ENCODE measurements at places on chromosomes 5 and 9. TPM values are rescaled to one million over a fixed set of nuclear protein-coding genes. Genes with fewer than 3 reads are reported as not detected.

IL7R gene
- total RNA-seq: 1.4 TPM

BHMT2 gene
- total RNA-seq: not detected

PCDHB2 gene
- total RNA-seq: not detected

FAM169A gene
- 8.1 TPM for total RNA-seq

GPR21 gene
- total RNA-seq: 2.3 TPM

APBA1 gene
- total RNA-seq: 0.34 TPM

SPIN1 gene
- 30.2 TPM for total RNA-seq

NDUFA8 gene
- total RNA-seq: 12.7 TPM

FRMD3 gene
- total RNA-seq: 0.49 TPM

BARHL1 gene
- total RNA-seq: not detected

DNA sequence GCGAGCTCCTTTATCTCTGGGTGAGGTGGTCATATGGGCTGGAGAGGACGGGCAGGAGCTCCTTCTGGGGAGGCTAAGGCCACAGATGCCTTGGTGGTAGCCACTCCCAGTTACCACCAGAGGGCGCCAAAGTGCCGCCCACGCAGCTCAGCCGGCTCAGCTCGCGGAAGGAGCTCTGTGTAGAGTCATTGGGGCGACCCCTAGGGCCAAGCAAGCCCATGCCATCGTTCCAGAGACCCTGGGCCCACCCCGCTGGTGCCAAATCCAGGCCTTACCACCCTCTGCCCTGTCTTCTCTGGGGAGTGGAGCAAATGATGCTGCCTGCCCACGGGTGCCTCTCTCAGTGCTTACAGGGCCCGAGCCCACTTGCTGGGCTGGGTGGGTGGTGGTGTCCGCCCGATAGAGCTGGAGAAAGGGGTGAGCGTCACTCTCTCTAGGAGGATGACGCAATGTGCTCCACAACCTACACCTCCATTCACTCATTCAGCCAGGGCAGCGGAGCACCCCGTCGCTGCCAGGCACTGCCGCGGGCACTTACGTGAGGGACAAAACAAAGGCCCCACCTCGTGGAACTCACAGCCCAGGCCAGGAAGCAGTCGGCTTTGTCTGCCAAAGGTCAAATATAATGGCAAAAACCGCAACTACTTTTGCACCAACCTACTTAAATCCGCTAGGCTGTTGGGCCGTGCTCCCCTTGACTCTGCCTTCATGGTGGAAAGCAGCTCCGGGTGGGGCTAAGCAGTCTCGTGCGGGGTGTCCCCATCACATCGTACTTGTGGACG, 13.8 kb downstream of the TSPAN17 start:
- H3K27ac ChIP-seq: no peak overlapping the region
- H3K36me3 ChIP-seq: peaks cover 7% of the 10 kb centered on the region
- no peaks in the 10 kb centered on the region for H3K27me3 ChIP-seq

GRCh38 chr5:93303291-93303691, 277.7 kb downstream of the NR2F1-AS1 start:
- H3K27me3 ChIP-seq: no peaks in the 10 kb centered on the region
- no peak for DNase-seq
- no peak overlapping the region for H3K27ac ChIP-seq
- no peaks in the 10 kb centered on the region for H3K36me3 ChIP-seq
- H3K4me3 ChIP-seq: no peak overlapping the region

GRCh38 chr5:142432961-142433360, 108.1 kb upstream of the SPRY4 start:
- H3K4me1 ChIP-seq: peaks cover 21% of the 10 kb centered on the region
- no peak overlapping the region for H3K4me3 ChIP-seq
- H3K36me3 ChIP-seq: no peaks in the 10 kb centered on the region

DNA sequence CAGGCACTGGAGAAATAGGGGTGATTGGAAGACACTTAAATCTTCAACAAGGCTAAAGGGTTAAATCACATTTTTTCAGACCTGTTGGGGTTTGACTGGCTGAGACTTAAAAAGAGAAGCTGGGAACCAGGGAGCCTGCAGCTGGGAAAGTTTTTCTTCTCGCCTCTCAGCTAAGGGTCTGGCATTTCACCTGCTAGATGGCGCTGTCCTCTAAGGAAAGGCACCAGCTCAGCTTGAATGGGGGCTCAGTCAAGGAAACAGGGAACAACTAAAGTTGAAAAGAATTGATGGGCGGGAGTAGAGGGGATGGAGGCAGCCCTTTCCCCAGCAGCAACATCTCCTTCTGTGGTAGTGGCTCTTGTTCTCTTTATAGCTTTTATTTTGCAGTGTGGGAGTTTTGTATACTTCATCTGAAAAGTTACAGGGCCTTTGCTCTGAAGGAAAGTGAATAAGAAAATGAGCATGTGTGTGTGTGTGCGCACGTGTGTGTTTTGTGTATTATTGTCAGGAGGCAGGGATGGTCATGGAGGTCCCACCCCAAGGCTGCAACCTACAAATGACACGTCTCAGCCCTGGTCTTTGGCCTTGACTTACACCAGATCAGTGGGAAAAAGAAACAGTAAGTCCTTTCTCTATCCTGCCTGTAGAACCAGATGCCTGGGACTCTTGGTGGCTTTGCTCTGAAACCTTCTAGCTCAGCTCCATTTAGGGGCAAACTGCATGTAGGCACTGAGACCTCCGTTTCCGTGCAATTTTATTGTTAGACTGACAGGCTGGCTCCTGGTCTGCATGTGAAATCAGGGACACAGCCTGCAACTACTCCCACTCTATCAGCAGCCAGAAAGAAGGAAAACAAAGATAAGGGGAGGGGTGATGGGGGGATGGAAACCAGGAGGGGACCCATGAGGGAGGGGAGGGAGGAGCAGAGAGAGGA, 316.2 kb upstream of the CLINT1 start:
- H3K27ac ChIP-seq: no peak overlapping the region
- no peaks in the 10 kb centered on the region for H3K36me3 ChIP-seq
- peaks cover 34% of the 10 kb centered on the region for H3K4me1 ChIP-seq
- H3K4me3 ChIP-seq: no peak overlapping the region

DNA sequence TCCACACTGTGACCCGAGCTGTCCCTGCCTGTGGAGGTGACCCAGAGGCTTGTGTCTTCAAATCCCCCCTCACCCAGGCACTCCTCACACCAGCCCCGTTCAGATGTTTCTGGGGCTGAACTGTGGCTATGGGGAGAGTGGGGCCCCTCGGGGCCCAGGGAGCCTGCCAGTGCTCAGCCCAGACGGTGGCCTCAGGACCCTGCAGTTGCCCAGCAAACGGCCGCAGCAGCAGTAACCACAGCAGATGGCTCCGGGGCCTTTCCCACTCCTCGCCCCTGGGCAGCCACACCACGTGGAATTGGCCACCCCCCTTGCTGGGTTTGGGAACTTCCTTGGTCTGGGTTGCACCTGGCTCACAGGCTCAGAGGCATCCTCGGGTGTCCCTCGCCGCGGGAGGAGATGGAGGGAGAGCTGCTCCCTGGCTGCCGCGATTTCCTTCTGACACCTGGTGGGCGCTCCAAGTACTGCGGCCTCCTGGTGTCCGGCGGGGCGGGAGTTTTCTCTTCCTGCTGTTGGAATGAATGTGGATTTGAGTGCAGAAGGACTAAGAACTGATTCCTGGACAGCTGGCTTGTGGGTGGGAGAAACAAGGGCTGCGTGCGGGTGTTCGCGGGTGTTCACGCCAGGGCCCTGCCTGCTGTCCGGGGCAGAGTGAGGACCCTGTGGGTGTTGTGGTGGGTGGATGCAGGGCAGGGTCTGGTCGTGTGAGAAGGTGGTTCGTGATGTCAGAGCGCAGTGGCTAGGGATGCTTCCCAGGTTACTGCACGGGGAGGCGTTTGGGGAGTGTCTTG, 97.5 kb downstream of the COL5A1 start:
- DNase-seq: peak; percentile 33
- no peak overlapping the region for H3K27ac ChIP-seq
- no peaks in the 10 kb centered on the region for H3K4me1 ChIP-seq
- H3K27me3 ChIP-seq: no peaks in the 10 kb centered on the region

GRCh38 chr5:50709471-50709870, 43.0 kb downstream of the PARP8 start:
- H3K27me3 ChIP-seq: no peaks in the 10 kb centered on the region

DNA sequence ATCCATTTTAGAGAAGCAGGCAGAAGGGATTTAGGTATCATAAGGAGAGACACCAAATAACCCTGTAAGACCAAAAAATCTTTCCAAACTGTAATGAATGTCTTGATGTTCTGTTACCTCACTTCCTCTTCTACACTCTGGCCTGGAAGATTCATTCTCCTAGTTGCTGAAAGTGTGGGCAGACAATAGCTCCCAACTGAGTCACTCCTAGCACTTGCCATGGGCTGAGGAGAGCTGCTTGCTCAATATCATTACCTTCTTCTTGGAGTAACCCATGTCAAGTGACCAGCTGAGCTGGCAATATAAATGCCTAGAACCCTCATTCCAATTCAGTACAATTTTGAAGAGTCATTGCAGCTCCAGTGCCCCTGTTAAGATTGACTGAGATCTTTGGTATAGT, 1985.5 kb upstream of the CDH6 start:
- no peak overlapping the region for H3K27ac ChIP-seq
- H3K4me1 ChIP-seq: no peaks in the 10 kb centered on the region
- no peak overlapping the region for H3K4me3 ChIP-seq
- DNase-seq: no peak
- no peaks in the 10 kb centered on the region for H3K27me3 ChIP-seq
- H3K36me3 ChIP-seq: no peaks in the 10 kb centered on the region

DNA sequence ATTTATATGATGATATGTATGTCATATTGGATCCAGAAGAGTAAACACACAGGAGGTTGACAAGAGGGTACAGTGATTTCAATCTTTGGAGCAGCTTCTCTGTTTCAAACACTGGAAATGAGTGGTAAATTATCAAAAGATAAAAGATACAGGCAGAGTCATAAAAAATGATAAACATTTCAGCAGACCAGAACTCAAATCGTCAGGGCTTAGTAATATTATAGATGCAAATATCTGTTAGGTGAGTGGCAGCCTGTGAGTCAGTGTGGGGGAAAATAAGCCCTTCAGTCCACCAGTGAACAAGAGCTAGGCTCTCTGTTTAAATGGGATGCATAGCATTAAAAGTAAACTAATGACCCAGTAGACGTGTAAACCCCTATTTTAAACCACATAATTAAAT, 1378.1 kb downstream of the EFNA5 start:
- no peak overlapping the region for H3K4me3 ChIP-seq
- H3K4me1 ChIP-seq: no peaks in the 10 kb centered on the region
- H3K27me3 ChIP-seq: no peaks in the 10 kb centered on the region
- H3K36me3 ChIP-seq: no peaks in the 10 kb centered on the region
- DNase-seq: no peak

DNA sequence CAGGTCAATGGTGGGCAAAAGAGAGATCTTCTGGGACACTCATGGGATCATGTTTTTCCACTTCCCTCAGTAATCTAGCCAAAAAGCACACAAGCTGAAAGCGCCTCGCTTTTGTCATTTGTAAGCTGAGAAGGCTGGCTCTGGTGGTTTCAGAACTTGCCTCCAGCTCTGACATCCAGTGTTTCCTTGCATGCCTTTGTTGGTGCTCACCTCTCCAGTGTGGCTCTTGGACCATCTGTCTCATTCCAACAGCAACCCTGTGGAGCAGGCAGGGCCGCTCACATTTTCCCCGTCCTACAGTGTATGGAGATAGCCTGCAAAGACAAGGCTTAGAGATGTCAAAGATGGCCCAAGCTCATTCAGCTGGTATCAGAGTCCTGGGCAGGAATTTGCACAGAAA, 160.8 kb upstream of the KLF4 start:
- no peak overlapping the region for H3K27ac ChIP-seq
- H3K4me1 ChIP-seq: no peaks in the 10 kb centered on the region
- no peak overlapping the region for H3K4me3 ChIP-seq

DNA sequence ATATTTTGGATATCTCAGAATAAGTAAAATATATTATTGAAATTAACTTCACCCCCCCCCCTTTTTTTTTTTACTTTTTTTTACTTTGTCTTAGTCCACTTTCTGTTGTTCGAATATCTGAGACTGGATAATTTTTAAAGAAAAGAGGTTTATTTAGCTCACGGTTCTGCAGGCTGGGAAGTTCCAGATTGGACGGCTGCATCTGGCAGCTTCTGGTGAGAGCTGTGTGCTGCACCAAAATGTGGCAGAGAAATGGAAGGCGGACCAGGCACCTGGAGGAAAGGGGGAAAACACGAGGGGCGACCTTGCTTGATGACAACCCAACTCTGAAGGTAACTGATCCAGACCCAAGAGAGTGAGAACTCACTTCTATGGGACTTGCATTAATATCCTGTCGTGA, 5.6 kb upstream of the GMCL2 start:
- no peak overlapping the region for H3K27ac ChIP-seq
- peaks cover 18% of the 10 kb centered on the region for H3K27me3 ChIP-seq
- no peaks in the 10 kb centered on the region for H3K4me1 ChIP-seq
- H3K36me3 ChIP-seq: no peaks in the 10 kb centered on the region
- no peak overlapping the region for H3K4me3 ChIP-seq
- no peak for DNase-seq

- H3K4me3 ChIP-seq: no peak overlapping the region
- no peaks in the 10 kb centered on the region for H3K4me1 ChIP-seq
- H3K36me3 ChIP-seq: no peaks in the 10 kb centered on the region
- DNase-seq: no peak
- H3K27me3 ChIP-seq: no peaks in the 10 kb centered on the region
Measured at GRCh38 chr9:94909965-94910730, 183.6 kb downstream of the AOPEP start.

DNA sequence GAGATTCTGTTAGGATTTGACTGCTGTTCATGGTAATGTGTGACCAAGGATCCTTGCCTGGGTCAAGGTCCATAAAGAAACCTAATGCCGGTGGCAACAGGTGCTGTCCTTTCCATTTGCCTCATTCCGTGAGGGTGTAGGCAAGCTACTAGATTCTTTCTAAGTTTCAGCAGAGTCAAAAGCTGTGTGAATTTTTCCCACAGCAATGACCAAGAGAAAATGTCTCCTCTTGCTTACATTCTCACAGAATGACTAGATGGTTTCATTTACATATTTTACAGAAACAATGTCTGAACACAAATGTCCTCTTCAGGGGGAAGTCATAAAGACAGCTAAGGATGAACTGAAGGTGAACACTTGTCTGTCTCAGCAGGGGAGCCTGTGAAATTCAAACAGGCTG, 75.3 kb upstream of the SV2C start:
- no peak overlapping the region for H3K4me3 ChIP-seq
- DNase-seq: no peak
- H3K4me1 ChIP-seq: no peaks in the 10 kb centered on the region
- no peaks in the 10 kb centered on the region for H3K27me3 ChIP-seq
- no peaks in the 10 kb centered on the region for H3K36me3 ChIP-seq
- H3K27ac ChIP-seq: no peak overlapping the region

GRCh38 chr9:121797081-121797480, 145.6 kb downstream of the DAB2IP start:
- no peaks in the 10 kb centered on the region for H3K27me3 ChIP-seq
- no peaks in the 10 kb centered on the region for H3K4me1 ChIP-seq
- H3K27ac ChIP-seq: no peak overlapping the region
- no peak overlapping the region for H3K4me3 ChIP-seq

GRCh38 chr9:108671176-108671575, 184.6 kb downstream of the ACTL7B start:
- no peak overlapping the region for H3K4me3 ChIP-seq
- no peak for DNase-seq

- no peaks in the 10 kb centered on the region for H3K27me3 ChIP-seq
- H3K36me3 ChIP-seq: no peaks in the 10 kb centered on the region
- H3K27ac ChIP-seq: no peak overlapping the region
- no peaks in the 10 kb centered on the region for H3K4me1 ChIP-seq
- H3K4me3 ChIP-seq: no peak overlapping the region
- no peak for DNase-seq
Measured at GRCh38 chr9:113949571-113950078, 73.5 kb downstream of the ZNF618 start.

GRCh38 chr9:94853887-94854286, 127.4 kb downstream of the AOPEP start:
- no peaks in the 10 kb centered on the region for H3K36me3 ChIP-seq
- H3K27ac ChIP-seq: no peak overlapping the region
- DNase-seq: no peak
- H3K4me1 ChIP-seq: no peaks in the 10 kb centered on the region

GRCh38 chr9:137254624-137255447, at the start of gene NELFB:
Gene NELFB, plus strand, starts transcription at chr9:137255327.
- H3K4me1 ChIP-seq: peaks cover 27% of the 10 kb centered on the region
- H3K27ac ChIP-seq: peak within 1 kb of the TSS; percentile 3
- H3K36me3 ChIP-seq: peaks cover 14% of the 10 kb centered on the region
- peak; percentile 94 for DNase-seq
- no peaks in the 10 kb centered on the region for H3K27me3 ChIP-seq

Data from B cell (primary cell).